H1 (cell line): ENCODE measurements at places on chromosomes 3 and 15.

DNA sequence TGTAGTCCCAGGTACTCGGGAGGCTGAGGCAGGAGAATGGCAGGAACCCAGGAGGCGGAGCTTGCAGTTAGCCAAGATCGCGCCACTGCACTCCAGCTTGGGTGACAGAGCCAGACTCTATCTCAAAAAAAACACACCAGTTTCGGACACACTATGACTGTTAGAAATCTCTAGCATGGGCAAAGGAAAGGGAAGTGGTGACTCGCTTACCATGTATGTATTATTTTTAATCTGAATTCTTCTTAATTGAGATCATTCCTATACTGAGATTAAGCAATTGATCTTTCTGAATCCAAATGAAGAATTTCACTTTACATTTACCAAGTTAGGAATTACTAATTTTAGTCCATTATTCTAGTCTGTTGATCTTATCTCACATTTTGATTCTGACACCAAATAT lies 459.2 kb upstream of the ALCAM start:
- no peak for DNase-seq

DNA sequence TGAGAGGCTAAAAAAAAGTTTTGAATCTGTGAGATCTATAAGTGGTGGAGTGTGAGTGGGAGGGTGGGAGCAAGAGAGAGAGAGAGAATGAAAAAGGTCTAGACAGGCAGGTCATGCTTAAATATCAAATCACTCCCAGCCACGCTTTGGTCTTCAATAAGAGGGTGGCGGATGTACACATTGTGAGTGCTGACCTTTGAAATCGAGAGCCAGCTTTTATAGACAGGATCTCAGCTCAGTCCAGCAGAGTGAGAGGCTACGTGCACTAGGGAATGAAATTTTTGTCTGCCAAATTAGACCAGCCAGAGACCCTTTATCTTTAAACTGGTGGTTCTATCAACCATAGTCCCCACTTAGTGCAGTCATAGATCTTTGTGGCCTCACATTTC lies 342.3 kb upstream of the PROK2 start:
- DNase-seq, result no peak

DNA sequence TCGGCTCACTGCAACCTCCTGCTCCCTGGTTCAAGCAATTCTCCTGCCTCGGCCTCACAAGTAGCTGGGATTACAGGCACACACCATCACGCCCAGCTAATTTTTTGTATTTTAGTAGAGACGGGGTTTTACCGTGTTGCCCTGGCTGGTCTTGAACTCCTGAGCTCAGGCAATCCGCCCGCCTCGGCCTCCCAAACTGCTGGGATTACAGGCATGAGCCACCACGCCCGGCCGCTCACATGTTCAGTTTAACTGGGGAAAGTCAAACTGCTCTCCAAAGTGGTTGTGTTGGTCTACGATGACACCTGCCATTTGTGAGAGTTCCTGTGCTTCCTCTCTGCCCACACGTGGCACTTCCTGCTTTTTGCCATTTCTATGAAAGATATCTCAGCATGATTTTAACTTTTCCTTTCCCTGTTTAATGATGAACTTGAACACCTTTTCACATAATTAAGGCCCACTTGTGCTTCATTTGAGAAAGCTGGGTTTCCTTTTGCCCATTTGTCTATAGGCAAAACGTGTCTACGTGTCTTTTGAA lies 877 bp upstream of the GP5 start:
- DNase-seq, result no peak

- no peak for DNase-seq
These were observed 32.5 kb downstream of the BOC start for GRCh38 chr3:113243846-113244245.

DNA sequence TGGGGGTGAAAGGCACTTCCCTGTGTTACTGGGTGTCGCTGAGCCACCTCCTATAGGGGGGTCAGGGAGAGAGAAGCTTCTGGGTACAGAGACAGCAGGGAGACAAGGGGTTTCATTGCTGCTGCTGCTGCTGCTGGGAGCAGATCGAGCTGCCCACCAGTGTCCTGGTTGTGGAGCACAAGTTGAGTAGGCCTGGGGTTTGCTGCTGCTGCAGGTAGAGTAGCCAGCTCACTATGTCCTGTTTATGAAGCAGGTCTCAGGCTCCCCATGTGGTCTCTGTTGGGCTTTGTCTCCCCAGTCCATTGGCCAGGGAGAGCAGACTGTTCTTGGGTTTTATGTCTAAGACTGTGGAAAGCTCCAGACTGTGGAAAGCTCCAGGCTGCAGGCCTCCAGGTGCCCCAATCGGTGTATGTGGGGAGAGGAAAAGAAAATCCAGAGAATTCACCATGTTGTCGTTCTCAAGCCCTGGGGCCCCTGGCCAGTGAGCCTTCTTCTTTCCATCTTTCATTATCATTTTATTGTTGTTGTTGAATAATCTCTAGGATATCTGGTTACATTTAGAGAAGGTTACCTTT lies 157.8 kb downstream of the ADAMTS17 start:
- DNase-seq, result no peak

DNA sequence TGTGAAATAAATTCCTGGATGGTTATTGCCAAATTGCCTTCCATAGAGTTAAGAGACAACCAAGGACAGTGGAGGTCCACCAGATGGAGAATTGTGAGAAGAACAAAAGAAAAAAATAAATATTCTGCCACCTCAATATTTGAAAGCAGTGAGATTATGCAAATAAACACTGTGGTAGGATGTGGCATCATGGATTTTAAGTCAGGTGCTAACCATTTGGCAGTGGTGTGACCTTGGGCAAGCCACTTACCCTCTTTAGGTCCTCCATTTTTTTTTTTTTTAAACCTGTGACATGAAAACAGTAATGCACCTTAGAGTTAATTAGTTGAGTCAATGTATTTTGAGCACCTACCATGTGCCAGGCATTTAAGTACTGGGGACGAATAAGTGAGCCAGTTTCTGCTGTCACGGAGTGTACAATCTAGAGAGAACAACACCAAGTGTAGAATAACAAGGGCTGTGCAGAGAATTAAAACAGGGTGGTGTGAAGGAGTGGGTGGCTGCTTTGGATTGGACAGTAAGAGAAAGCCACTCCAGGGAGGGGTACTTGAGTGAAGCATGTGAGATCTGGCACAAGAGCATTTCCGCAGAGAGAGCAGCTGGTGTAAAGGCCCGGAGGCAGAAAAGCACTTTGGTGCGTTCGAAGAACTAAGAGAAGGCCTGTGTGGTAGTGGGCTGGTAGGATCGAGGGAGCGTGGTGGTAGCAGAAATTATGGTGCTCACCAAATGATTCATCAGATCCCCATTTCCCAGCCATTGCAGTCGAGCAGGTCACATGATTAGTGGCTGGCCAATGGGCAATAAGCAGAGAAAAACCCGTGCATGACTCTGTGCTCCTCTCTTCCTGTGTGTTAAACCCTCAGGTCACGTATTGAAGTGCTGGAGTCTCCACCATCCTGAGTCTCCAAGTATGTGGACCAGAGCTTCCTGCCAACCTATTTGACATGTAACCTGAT lies 39.2 kb downstream of the CCK start:
- DNase-seq, result no peak

DNA sequence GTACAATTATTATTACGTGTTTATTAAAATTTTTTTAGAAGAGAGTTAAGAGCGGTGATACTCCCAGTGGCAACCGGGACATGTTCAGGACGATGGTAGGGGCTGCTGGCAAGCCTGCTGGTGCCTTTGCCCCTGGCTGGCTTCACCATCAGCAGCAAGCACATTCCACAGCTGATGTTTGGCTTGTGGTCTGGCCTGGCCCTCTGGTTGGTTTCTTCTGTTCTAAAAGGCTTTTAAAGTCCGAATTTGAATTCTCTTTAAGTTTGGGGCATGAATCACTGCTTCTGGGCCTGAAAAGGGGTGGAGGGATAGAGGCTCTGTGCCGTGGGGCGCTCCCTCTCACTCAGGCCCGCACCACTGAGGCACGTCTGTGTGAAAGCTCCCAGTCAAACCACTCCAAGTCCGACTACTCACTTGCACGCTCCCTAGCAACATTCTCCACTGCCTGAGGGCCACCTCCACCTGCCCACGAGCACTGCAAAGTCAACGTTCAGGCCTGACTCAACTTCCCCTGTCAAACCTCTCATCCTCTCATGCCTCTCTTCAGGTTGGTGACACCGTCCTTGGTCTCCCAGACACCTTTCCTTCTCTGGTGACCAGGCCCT lies 10.1 kb downstream of the ITGA11 start:
- no peak for DNase-seq

GRCh38 chr3:48320996-48321395 lies 12.5 kb downstream of the SPINK8 start:
- DNase-seq, result no peak

GRCh38 chr3:38088126-38089078 lies 48.5 kb downstream of the ACAA1 start:
- no peak for DNase-seq

GRCh38 chr3:124785973-124786372 lies 55.7 kb downstream of the UMPS start:
- no peak for DNase-seq

- no peak for DNase-seq
These were observed 451.0 kb downstream of the EPHB1 start for GRCh38 chr3:135246027-135246426.

DNA sequence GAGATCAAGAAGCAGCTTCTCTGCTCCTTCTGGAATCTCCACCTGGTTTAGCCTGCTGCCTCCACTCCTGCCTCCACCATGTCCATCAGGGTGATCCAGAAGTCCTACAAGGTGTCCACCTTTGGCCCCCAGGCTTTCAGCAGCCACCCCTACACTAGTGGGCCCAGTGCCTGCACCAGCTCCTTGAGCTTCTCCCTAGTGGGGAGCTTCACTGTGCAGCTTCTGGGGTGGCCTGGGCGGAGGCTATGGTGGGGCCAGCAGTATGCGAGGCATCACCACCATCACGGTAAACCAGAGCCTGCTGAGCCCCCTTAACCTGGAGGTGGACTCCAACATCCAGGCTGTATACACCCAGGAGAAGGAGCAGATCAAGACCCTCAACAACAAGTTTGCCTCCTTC lies 2.4 kb upstream of the KPNA4 start:
- no peak for DNase-seq

GRCh38 chr15:80989518-80990478 lies at the start of gene MESD:
MESD (minus strand) TSS chr15:80989819; CDS start chr15:80989791, 28 bp downstream.
- peak; percentile 98 for DNase-seq

DNA sequence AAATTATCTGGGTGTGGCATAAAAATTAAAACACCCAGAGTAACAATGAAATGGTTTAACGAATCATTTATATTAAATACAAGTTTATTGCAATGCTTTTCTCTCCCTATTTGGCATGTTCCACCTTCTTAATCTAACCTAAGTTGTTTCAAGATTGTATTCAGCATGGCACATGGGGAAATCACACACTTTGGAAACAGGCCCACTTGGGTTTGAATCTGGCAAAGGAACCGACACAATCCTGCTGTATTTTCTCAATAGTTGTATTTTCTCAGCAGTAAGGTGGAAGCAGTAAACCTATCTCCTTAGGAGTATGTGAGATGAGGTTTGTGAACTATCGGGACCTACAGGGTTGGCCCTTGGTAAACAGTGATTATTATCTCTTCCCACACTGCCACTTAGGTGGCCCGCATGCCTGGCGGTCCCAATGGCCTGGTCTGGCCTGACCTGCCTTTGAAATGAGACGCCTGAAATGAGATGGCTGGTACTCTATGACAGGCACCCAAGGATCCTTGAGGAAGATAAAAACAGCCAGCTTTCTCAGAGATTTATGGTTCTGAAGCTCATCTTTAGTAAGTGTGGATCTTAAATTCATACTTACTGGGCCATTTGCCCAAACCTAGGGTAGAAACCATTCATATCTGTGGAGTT lies 45.3 kb upstream of the VILL start:
- DNase-seq, result peak; percentile 37

DNA sequence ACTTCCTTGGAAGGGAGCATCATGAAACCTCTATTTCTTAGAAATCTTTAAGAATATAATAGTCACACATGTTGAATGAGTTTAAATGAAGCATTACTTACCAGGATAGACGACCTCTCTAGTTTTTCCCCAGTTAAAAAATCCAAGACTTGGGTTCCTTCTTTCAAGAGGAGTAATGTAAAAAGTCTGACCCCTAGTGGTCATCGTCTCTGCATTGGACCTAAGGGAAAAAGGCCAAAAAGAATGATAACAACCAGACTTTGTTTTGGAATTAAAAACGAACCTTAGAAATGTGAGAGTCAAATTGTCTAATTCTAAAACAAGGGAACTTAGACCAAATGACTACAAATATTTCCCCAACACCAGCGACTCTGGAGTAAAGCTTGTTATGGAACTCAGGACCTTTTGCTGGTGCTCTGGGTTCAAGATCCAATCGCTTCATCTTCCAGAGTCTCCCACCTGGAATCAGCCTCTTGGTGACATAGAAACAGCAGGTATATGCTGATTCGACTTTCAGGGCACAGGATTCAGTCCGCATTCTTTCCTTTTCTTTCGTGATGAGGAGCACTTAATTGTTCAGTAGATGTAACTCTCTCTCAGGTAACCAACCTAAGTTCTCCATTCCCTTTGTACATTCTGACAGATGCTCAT lies 214.8 kb upstream of the TPRG1 start:
- no peak for DNase-seq

DNA sequence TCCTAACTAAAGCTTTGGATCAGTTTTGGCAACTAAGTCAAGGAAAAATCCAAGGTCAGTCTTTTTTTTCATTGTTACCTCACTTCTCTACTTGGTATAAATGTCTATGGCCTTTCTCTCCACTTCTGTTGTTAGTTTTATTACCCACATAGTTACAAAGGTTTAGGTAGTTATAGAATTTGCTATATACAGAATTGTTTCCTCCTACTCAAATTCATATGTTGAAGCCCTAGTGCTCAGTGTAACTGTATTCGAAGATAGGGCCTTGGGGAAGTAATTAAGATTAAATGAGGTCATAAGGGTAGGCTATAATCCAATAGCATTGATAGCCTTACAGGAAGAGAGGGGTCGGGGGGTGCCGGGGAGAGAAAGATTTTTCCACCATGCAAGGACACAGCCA lies 19.7 kb upstream of the STIMATE start:
- no peak for DNase-seq

- no peak for DNase-seq
These were observed 371.5 kb upstream of the GOLIM4 start for GRCh38 chr3:168467115-168467714.

GRCh38 chr3:16150285-16150684 lies 24.2 kb upstream of the GALNT15 start:
- DNase-seq, result no peak

GRCh38 chr15:66630801-66631351 lies 65.1 kb upstream of the LCTL start:
- no peak for DNase-seq

- no peak for DNase-seq
These were observed 368.6 kb upstream of the MCTP2 start for GRCh38 chr15:93862791-93863190.

GRCh38 chr3:167187221-167187620 lies 192.9 kb downstream of the ZBBX start:
- DNase-seq, result no peak

- DNase-seq, result no peak
These were observed 31.7 kb downstream of the LSM3 start for GRCh38 chr3:14210290-14210688.

DNA sequence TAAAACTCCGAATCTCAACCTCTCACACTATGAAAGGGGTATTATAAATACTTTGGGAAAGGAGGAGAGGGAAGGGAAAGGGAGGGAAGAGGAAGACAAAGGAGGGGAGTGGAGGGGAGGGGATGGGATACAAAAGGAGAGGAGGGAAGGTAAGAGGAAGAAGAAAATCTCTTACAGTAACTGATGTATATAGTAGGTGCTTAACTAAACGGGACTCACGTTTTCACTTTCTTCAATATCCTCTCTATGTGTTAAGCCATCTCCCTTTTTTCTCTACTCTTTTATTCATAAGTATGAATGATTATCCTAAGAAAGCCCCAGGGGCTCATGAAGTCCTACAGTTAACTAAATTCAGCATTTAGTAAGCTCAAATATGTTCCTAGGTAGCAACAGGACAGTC lies 729.6 kb upstream of the NR2F2 start:
- DNase-seq, result no peak

- DNase-seq, result no peak
These were observed 18.1 kb downstream of the ZNF280D start for GRCh38 chr15:56715220-56715619.
